ENCODE measurements at places on chromosomes 5 and 9. TPM values are rescaled to one million over a fixed set of nuclear protein-coding genes. Genes with fewer than 3 reads are reported as not detected.

Gene CFAP90
- total RNA-seq: not detected

Gene IRX1
- not detected for total RNA-seq

Gene CTSV
- total RNA-seq: 0.51 TPM

Gene PHF24
- total RNA-seq: 0.57 TPM

Gene TNC
- 0.98 TPM for total RNA-seq

Gene OSMR
- not detected for total RNA-seq

Gene PCDHGC4
- not detected for total RNA-seq

Gene PPIC
- total RNA-seq: not detected

Gene ADRA1B
- not detected for total RNA-seq

Gene IL4
- 20.5 TPM for total RNA-seq

Gene RNF208
- total RNA-seq: 15.2 TPM

Gene PPP2CA
- 177 TPM for total RNA-seq

Gene SOHLH1
- not detected for total RNA-seq

Gene PDE6A
- not detected for total RNA-seq

Gene TXNDC8
- not detected for total RNA-seq

Gene FOXD4L4
- total RNA-seq: not detected

All from activated CD4-positive, alpha-beta T cell treated with anti-CD3 and anti-CD28 coated beads, Interleukin-2, amount 10 ng/mL, durations not matched to agents 24 days and 14 days (primary cell).